ENCODE measurements at places on chromosomes 4 and X. TPM values are rescaled to one million over a fixed set of nuclear protein-coding genes. Genes with fewer than 3 reads are reported as not detected.

GRCh38 chr4:76028350-76028765, 5.1 kb upstream of the CXCL10 start:
- DNase-seq = no peak

- no peak for DNase-seq
Measured at GRCh38 chr4:8745826-8746225, 125.8 kb downstream of the HMX1 start.

GRCh38 chr4:16908377-16909021, 10.1 kb upstream of the LDB2 start:
- DNase-seq = no peak

Gene SLBP
- 32.3 TPM for total RNA-seq

Gene FAM184B
- total RNA-seq = 0.11 TPM

Gene BEX5
- total RNA-seq = 1.2 TPM

- no peak for DNase-seq
Measured at GRCh38 chr4:6403400-6403685, 69.1 kb downstream of the PPP2R2C start.

DNA sequence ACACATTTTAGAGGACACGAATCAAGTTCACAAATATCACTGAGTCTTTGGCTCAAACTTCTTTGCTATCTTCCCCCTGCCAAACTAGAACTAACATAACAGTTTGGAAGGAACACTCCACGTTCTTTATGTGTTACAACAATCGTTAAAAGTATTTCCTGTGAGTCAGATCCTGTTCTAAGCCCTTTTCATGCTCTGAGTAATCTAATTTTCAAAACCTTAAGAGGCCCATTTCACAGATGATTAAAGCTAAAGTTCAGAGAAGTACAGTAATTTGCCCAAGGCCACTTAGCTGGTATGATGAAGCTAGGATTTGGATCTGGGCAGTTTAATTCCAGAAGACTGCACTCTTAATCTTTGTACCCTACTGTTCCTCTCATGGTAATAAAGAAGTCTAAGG, 854.4 kb upstream of the INTU start:
- no peak for DNase-seq

DNA sequence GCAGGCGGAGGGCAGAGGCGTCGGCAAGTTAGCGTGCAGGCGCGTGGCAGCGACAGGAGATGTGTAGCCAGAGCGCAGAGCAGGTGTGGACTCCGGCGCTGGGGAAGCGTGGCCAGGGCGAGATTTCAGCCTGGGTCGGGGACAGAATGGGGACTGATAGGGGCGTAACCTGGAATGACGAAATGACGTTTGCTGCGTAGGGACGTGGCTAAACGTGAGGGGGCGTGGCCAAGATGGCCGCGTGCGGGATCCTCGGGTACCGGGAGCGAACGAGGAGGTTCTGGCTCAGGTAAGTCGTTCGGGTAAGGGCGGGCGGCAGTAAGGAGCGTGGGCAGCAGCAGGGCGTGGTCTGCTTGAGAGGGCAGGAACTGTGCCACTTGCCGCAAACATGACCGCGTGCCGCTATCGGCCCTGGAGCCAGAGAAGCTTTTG, 10.9 kb upstream of the CLTRN start:
- DNase-seq = peak; percentile 67

Gene TMEM150C
- total RNA-seq = 10.2 TPM

Gene CABS1
- not detected for total RNA-seq

DNA sequence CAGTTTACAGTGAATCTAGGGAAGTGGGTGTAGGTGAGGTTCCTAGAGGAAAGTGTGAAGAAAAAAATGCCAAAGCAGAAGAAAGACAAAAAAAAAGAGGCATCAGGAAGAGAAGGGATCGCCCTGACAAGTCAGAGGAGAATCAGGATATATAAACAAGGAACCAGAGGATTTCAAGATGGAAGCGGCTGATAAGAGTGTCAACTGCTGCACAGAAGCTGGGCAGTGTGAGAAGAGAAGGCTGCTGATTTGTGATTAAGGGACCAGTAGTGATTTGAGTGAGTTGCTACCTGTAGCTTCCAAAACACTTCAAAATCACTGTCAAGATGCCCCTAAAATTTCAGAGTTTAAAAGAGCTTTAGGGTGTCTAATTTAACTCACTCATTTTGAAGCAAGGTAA, 258.2 kb downstream of the PPP3CA start:
- DNase-seq = no peak

DNA sequence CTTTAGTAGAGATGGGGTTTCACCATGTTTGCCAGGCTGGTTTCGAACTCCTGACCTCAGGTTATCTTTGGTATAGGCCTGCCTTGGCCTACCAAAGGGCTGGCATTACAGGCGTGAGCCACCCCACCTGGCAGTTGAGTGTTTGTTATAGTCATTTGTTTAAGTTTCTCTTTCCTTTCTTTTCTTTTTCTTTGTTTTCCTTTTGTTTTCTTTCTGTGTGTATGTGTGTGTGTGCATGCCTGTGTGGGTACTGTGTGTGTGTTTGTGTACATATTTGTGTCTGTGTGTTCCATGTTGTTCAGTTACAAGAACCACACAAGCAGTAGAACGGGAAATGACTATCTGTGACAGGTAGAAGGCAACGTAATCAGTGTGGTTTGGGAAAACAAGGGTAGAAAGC, 624.9 kb downstream of the FSTL5 start:
- DNase-seq = no peak

Gene RADX
- 7.3 TPM for total RNA-seq

GRCh38 chrX:102837847-102838246, 99.2 kb upstream of the RAB40AL start:
- no peak for DNase-seq

DNA sequence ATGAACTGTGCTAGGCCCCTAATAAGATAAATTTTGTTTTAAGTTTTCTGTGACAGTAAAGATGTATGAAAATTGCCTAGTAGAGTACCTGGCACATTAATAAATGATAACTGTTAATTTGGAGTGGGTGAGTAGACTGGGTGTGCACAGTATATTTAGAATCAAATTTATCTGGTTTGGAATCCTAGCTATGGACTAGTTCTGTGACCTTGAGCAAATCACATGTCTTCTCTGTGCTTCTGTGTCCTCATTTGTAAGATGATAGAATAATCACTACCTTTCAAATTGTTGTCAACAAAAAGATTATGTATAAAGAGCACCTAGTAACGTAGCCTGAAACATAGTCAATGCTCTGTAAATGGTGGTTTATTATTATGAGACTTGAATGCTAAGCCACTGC, 170.2 kb downstream of the AR start:
- no peak for DNase-seq

DNA sequence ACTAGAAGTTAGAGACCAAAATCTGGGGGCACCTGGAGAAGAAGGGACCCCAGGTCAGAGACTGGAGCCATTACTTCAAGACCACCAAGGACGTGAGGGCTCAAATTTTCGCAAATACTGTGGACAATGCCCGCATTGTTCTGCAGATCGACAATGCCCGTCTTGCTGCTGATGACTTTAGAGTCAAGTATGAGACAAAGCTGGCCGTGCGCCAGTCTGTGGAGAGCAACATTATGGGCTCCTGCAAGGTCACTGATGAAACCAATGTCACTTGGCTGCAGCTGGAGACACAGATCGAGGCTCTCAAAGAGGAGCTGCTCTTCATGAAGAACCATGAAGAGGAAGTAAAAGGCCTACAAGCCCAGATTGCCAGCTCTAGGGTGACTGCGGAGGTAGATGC, 101.2 kb downstream of the NCAPG start:
- no peak for DNase-seq

GRCh38 chrX:69813677-69814076, 197.8 kb downstream of the EDA start:
- DNase-seq = no peak

Gene FRMPD4
- 0.85 TPM for total RNA-seq

DNA sequence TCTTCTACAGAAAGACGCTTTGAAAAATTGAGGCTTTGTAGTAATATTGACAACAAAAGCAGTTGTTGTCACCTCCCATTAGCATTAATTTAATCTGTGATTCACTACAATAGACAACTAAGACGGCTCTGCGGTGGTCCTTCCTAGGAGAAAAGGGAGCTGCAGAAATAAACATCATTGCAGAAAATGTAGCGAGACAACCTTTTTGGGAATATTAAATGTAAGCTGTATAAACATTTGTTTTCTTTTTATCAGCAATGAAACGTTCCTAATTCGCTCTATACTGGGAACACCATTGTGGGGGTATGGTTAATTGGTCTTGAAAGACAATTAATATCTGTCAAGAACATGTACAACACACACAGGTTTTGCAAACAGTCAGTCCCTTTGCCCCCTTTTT, 583.3 kb upstream of the TENM3 start:
- no peak for DNase-seq

- DNase-seq = no peak
Measured at GRCh38 chr4:81352446-81352835, 119.3 kb downstream of the RASGEF1B start.

GRCh38 chr4:1682860-1683259, 1.3 kb downstream of the FAM53A start:
- DNase-seq = no peak

DNA sequence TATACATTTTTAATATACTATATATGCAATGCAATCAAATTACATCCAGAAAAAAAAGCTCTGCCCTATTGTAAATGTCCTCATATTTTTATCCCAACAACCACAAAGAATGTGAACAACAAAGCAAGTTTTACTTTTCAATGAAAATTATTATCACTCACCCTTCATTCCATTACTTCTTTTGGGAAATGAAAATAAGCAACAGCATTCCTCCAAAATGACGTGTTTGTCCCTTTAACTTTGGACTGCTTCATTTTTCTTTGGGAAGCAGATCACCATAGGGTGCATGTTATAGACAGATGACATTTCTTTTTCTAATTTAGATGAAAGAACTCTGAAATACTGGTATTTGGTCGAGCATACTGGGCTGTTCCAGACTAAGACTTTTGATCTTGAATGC, 667.1 kb upstream of the BOD1L1 start:
- no peak for DNase-seq

Gene UGT2B17
- total RNA-seq = not detected

Gene FAM241A
- total RNA-seq = 4.7 TPM

DNA sequence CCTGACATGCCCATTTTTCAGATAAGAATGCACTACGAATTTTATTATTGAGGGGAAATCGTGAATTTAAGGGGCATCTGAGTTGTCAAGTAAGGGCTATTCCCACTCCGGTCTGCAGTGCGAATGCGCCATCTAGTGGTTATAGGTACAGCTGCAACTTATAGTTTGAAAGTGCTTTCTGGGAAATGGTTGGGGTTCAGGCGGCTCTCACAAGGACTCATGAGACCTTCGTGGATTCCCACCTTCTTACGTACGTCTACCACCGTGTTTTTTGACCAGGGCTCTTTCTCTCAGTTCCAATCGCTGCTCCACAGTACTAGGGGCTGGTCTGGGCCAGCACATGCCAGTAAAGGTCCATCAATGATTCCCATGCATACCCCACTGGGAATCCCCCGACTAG, 12.3 kb downstream of the MSL3 start:
- no peak for DNase-seq

DNA sequence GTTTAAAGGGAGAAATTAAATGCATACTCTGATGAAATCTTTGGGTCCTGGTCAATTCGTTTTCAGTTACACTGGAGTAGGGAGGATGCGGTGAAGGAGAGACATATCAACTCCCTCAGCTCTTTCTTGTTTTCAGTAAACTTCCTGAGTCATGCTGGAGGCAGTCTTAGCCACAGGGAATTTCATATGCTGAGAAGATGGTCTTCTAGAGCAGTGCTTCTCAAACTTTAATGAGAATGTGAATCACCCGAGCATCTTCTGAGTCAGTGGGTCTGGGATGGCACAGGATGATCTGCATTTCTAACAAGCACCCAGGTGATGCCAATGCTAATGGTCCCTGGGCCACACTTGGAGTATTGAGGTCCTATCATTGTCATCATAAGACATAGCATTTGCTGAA, 214.5 kb downstream of the KIT start:
- no peak for DNase-seq

- no peak for DNase-seq
Measured at GRCh38 chr4:62450740-62451139, 1250.6 kb downstream of the ADGRL3 start.

All from urinary bladder (tissue), 4 donors.